ENCODE measurements at places on chromosomes 16 and 17.

- DNase-seq: no peak
Observed at GRCh38 chr17:51354936-51355335, 94.6 kb downstream of the UTP18 start.

DNA sequence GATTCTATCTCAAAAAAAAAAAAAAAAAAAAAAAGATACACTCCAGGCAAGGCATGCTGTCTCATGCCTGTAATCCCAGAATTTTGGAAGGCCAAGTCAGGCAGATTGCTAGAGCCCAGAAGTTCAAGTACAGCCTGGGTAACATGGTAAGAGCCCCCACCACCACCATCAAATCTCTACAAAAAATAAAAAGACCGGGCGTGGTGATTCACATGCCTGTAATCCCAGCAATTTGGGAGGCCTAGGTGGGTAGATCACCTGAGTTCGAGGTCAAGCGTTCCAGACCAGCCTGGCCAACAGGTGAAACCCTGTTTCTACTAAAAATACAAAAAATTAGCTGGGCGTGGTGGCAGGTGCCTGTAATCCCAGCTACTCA lies 1.8 kb upstream of the ACLY start:
- no peak for DNase-seq

- DNase-seq: no peak
Observed at GRCh38 chr17:49297141-49297540, 64.9 kb downstream of the ZNF652 start.

DNA sequence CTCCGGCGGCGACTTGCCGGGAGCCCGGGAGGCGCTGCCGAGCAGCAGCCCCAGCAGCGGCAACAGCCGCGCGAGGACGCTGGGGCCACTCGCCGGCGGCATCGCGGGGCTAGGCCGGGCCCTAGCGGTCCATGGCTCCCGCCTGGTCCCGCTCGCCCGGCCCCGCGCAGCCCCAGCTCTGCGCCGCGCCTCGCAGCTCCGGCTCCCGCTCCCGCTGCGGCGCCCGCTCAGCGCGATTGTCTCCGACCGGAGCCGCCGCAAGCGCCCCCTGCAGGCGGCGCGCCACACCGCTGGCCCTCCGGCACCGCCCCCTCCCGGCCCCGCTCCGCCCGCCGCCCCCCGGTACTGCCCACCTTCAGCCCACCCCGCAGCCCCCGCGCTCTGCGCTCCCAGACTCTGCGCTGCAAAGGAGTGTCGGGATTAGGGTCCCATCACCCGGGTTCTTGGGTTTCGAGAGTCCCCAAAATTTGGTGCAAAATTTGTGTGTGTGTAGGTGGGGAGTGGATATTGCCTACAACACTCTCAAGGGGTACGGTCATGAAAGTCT lies at the start of gene FAM171A2:
FAM171A2 (minus strand) TSS at position 241 of the 547 bp plus-strand sequence; CDS start at position 102, 139 bp downstream.
- DNase-seq: no peak

DNA sequence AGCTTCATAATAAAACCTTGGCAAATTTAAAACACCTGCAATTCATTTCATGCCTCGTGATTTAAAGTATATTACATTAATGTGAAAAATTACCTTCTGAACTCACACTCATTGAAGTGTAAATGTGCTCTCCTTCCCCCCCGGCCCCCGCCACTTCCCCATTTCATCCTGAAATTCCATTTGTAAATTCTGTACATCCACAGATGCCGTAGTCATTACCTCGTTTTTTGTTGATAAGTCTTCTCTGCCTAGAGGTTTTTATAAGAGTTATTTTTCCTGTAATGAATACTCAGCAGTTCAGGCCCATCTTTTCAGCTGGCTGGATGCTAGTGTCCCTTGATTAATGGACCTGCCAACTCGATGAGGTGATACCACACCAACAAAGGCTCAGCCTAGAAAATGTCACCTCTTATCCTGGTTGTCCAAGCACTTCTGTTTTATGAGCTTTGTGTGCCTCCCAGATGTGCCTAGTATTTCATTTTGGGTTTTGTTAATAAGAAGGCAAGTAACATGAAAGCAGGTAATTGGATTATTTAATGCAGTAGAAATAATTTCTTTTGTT lies 64.8 kb upstream of the KIFC3 start:
- no peak for DNase-seq

GRCh38 chr17:30545024-30545423 lies 67.8 kb downstream of the GOSR1 start:
- no peak for DNase-seq

GRCh38 chr16:30903596-30903995 lies 7.2 kb downstream of the CTF1 start:
- no peak for DNase-seq

DNA sequence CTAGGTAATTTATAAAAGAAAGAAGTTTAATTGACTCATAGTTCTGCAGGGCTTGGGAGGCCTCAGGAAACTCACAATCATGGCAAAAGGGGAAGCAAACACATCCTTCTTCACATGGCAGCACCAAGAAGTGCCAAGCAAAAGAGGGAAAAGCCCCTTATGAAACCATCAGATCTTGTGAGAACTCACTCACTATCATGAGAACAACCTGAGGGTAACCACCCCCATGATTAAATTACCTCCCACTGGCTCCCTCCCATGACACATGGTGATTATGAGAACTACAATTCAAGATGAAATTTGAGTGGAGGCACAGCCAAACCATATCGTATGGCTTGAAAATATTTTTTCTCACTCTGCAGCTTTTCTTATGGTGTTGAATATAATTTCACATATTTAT lies 151.7 kb downstream of the ANKFN1 start:
- DNase-seq: no peak

DNA sequence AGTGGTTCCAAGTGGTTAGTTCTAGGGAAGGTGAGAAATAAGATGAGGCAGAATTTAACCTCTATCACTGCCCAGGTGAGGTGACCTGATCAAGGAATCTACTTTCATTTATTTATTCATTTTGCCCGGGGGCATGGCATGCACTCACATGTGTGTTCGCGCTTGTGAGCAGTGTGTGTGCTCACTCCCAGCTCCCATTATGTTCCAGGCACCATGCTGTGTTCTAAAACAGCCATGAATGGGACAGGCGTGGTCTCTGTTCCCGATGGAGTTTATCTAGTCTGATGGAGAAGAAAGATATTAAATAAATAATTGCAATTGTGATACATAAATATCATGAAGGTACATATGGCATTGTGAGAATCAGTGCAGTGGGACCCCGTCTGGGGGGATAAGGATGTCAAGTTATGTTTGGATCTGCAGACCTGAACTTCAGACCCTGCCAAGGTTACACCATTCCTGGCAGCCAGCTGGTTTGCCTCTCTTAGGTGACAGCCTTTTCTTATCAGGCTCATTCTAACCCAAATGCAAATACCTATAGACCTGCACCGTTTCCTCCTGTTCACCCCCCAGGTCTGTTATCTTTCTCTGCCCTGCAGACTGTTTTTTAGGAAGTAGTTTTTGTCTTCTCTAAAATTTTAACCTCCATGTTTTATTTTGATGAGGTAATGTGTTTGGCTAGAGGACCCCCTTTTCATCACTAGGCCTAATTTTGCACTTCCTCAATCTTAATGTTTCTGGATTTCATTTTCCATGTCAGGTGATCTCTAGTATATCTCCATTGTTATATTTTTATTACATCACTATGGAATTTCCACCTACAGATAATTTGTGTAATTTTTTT lies 11.8 kb downstream of the CYB5B start:
- DNase-seq: no peak

DNA sequence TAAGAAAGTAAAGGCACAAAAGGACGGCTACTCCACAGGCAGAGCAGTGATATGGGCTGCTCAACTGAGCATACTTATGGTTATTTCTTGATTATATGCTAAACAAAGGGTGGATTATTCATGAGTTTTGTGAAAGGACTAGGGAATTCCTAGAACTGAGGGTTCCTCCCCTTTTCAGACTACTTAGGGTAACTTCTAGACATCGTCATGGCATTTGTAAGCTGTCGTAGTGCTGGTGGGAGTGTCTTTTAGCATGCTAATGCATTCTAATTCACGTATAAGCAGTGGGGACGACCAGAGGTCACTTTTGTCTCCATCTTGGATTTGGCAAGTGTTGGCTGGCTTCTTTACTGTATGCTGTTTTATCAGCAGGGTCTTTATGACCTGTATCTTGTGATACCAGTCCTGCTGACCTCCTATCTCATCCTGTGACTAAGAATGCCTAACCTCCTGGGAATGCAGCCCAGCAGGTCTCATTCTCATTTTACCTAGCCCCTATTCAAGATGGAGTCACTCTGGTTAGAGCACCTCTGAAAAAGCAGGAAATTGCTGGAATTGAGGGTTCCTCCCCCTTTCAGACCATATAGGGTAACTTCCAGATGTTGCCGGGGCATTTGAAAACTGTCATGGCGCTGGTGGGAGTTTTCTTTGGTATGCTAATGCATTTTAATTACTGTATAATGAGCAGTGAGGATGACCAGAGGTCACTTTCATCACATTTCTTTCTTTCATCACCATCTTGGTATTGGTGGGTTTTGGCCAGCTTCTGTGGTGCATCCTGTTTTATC lies 388.5 kb downstream of the XYLT1 start:
- no peak for DNase-seq

GRCh38 chr17:8859027-8859803 lies 8.3 kb downstream of the PIK3R6 start:
- DNase-seq: no peak

DNA sequence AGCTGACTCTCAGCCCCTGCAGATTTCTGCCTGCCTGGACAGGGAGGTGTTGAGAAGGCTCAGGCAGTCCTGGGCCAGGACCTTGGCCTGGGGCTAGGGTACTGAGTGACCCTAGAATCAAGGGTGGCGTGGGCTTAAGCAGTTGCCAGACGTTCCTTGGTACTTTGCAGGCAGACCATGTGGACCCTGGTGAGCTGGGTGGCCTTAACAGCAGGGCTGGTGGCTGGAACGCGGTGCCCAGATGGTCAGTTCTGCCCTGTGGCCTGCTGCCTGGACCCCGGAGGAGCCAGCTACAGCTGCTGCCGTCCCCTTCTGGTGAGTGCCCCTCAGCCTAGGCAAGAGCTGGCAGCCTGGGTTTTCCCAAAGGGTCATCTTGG lies 3.9 kb downstream of the GRN start:
- no peak for DNase-seq

- no peak for DNase-seq
Observed at GRCh38 chr17:49061524-49061943, 64.3 kb downstream of the IGF2BP1 start.

DNA sequence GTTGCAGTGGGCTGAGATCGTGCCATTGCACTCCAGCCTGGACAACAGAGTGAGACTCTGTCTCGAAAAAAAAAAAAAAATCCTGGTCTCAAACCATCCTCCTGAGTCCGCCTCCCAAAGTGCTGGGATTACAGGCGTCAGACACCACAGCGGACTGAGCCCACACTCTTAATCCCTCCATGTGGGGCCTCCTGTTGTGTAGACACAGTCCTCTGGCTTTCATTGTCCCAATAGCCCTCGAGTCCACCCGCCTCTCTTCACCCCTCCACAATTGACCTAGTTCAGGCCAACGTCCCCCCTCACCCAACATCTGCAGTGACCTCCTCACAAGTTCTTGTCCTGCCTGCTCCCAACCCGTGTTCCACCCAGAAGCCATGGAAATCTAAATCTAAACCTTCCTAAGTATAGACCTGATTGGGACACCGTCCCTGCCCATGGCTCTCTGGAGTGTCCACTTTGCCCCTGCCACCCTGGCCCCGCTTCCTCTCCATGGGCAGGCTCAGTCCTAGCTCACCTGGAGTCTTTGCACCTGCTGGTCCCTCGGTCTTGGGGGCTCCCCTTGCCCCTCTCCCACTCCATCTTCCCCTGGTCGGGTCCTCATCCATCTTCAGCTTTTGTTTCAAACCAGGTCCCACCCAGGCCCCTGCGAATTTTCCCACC lies 46.7 kb downstream of the HAPSTR1 start:
- DNase-seq: no peak

- peak; percentile 47 for DNase-seq
Observed at GRCh38 chr17:9676820-9677310, 31.5 kb downstream of the USP43 start.

- DNase-seq: no peak
Observed at GRCh38 chr17:9897372-9897968, 7.6 kb downstream of the RCVRN start.

GRCh38 chr16:79597277-79598062 lies 3.1 kb downstream of the MAF start:
- no peak for DNase-seq

GRCh38 chr17:7167832-7168231 lies 11.3 kb downstream of the ASGR1 start:
- no peak for DNase-seq

DNA sequence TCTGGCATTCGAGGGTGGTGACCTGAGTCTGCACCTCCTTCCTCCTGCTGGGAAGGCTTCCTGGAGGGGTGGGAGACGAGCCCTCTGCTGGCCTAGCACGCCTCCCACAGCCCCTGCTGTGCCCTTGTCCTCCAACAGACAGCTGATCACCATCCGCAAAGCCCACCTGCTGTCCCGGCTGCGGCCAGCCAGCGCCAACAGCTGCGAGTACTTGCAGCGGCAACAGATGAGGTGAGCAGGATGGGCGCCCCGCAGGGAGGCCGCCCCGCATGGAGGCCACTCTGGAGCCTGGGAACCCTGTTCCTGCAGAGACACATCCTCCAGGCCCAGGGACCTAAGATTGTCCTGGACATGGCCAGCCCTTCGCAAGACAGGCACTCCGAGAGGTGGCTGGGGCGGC lies 21.6 kb downstream of the UBALD1 start:
- no peak for DNase-seq

- peak; percentile 26 for DNase-seq
Observed at GRCh38 chr16:53503991-53504663, 1.1 kb upstream of the AKTIP start.

- no peak for DNase-seq
Observed at GRCh38 chr17:61581611-61582349, 9.2 kb downstream of the NACA2 start.

DNA sequence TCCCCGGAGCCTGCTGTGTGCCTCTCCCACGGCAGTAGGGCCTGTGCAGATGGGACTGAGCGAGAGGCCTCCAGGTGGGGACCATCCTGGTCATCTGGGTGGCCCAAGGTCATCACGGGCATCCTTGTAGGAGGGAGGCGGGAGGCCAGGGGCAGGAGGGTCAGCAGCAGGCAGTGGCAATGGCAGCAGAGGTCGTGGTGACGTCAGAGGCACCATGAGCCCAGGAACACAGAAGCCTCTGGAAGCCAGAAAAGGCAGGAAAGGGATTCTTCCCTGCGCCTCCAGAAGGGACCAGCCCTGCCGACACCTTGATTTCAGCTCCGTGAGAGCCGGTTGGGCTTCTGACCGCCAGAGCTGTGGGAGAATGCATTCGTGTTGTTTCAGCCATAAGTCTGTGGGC lies 190.3 kb downstream of the BANP start:
- DNase-seq: no peak

- no peak for DNase-seq
Observed at GRCh38 chr16:78556421-78556820, 457.0 kb downstream of the WWOX start.
